AG09309 (cell line): ENCODE measurements at places on chromosomes 4 and X.
A peak's percentile ranks its signal among the peaks of the same experiment; 100 is the strongest.

- no peak for DNase-seq
Observed at GRCh38 chr4:186642998-186643397, 80.7 kb downstream of the FAT1 start.

DNA sequence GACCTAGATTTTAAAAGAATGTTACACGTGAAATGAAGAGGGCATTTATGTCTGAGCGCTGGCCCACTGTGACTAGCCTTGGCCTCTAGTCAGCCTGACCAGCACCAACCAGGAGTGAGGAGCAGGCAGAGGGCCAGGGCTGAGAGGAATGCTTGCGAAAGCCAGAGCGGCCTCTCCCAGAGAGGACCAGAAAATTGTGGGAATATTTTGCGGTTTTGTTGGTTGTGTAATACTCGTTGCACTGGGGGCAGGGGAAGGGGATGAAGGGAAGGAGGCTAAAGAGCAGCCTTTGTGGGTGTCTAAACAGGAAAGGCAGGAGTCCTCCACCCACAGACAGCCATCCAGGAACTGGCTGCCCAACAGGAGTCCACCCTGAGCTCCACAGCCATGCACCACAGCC, 3.8 kb downstream of the GABRE start:
- peak; percentile 87 for DNase-seq

GRCh38 chr4:100421361-100421978, 96.4 kb downstream of the EMCN start:
- no peak for DNase-seq

DNA sequence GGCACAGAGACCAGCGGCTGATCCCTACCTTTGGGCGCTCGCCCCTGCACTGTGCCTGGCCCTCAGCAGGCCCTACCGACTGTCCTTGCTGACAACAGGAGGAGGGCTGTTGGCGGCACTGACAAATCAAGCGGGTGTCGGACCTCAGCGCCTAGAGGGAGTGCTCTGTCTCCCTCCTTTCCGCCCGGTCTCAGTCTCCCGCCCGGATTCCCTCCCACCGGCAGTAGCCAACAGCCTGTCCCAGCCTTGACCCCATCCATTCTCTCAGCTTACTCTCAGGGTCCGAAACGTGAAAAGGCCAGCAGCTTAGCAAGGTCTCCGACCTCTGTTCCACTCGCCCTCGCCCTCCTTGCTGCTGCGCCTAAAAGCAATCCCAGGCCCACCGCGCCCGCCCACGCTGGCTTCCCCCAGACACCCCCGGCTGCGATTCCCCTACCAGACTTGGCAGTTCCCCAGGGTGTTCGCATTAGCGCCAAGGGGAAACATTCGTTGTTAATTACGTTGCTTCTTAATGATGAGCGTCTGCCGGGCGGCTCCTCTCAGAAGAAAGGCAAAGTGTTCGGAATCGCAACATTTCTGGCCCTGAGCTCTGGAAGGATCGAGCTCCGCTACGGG, 96.2 kb downstream of the SOWAHB start:
- no peak for DNase-seq

GRCh38 chr4:151434183-151434860, 25.3 kb downstream of the FHIP1A start:
- DNase-seq = peak; percentile 21
